ENCODE measurements at places on chromosomes 2 and 18.

DNA sequence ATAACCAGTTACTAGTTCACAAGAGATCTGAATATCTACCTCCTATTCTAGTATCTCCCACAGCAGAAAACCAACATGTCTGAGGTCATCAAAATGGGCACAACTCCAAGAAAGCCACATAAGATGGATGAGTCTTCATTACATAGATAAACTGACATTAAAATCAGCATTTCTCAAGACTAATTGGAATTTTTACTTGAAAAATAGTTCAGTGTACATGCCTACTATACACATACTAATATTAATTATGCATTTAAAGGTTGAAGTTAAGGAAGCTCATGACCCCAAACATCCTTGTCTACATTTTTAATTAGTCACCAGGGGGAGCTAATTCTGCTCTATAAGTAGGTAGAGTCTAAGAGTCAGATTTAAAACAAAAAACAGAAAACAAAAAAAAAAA is 41.9 kb downstream of the ZNF521 start:
- no peak for DNase-seq

- no peak for DNase-seq
Observed at GRCh38 chr2:175887776-175888175, 114.3 kb downstream of the LNPK start.

- no peak for DNase-seq
Observed at GRCh38 chr2:201313362-201313761, 43.8 kb downstream of the FLACC1 start.

- no peak for DNase-seq
Observed at GRCh38 chr2:74863802-74864248, 29.9 kb downstream of the HK2 start.

GRCh38 chr18:5632041-5632440 is 88.2 kb upstream of the EPB41L3 start:
- no peak for DNase-seq

DNA sequence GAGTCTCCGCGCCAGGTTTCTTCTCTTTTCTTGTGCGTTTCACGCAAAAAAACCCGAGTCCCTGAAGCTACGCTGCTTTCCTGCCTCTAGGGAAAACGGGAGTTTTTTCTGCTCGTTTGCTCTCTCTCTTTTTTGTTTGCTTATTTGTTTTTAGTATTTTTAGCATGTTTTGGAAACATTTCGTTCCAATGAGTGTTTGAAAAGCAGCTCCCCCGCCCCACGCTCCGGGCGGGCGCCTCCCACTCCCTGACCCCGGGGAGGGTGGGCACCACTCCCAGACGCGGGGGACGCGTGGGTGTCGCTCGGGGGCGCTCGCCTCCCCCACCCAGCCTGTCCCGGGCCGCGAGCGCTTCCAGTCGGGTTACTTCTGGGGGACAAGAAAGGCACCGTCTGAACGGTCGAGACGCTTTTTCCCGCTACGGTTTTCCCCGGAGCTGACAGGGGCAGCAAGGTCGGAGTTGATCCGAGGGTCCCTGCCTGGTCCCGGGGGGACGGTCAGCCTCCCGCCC is 446 bp upstream of the EFHD1 start:
- DNase-seq = no peak

GRCh38 chr18:63539904-63540510 is 2.2 kb upstream of the SERPINB12 start:
- DNase-seq = no peak

GRCh38 chr2:168044176-168044575 is 203.2 kb downstream of the STK39 start:
- no peak for DNase-seq

DNA sequence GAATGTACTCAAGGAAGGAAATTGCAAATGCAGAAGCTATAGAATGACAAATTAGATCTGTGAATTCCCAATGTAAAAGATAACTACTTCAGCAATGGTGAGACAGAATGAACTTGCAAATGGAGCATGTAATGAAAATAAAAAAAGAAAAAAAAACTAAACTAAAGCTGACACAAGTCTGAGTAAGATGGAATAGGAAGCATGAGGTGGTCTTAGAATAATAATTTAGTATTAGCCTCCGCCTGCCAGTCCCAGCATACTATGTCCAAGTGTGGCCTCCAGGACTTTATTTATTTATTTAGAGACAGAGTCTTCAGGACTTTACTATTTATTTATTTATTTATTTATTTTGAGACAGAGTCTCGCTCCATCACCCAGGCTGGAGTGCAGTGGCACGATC is 37.4 kb upstream of the SLC39A10 start:
- DNase-seq = no peak

DNA sequence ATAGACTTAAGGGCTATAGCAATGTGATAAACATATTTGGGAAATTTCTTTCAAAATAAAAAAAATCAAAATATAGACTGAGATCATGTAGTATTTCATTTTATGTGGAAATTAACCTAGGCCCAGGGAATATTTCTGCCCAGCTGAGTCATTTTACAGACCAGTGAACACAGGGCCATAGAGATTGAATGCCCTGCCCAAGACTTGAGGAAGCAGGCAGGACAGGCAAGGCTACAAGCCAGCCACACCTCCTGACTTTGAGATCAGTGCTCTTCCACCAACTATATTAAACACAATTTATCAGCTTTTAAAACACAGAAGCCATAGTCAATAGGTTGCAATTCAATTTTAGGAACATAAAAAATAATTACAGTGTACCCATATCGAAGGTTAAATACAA is 12.9 kb downstream of the CCDC148 start:
- DNase-seq = no peak

- no peak for DNase-seq
Observed at GRCh38 chr18:35116784-35117318, 75.6 kb downstream of the MAPRE2 start.

DNA sequence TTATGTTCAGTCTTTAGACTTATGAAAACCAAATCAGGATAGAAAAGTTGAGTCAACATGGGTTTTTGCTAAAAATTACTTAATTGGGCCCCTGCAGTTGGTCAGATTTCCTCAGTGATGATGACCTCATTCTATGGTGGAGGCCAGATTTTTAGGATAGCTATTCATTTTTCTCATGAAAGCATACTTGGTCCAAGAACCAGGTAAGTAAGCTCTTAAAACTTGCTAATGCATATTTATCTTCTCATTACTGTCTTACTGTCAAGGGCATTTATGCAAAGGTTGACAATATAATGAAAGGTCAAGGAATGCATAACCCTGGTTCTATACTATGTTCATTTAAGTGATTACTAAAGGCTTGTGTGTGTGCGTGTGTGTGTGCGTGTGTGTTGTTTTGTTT is 650.6 kb downstream of the SATB2 start:
- no peak for DNase-seq

- no peak for DNase-seq
Observed at GRCh38 chr2:231170055-231170454, 28.4 kb upstream of the ARMC9 start.

DNA sequence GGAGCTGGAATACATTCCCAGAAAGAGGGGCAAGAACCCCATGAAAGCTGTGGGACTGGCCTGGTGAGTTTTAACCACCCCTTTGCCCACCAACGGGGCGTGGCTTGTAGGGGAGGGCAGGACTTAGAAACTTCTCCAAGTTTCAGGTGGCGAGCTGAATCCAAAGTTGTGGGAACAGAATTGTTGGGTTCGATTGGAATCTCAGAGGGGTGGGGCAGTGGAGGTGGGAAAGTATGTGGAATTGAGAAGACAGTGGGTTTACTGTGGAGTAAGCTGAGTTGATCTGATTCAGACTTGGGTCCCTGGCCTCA is 1.1 kb downstream of the PNKD start:
- no peak for DNase-seq

Measured in WERI-Rb-1 (cell line).